Stimulated activated CD8-positive, alpha-beta memory T cell treated with anti-CD3 and anti-CD28 coated beads, Interleukin-4, amount 100 ng/mL, for 1 hour (primary cell): ENCODE measurements at places on chromosomes 6 and 20.

GRCh38 chr6:128063850-128064539, 163.1 kb upstream of the THEMIS start:
- DNase-seq: no peak

DNA sequence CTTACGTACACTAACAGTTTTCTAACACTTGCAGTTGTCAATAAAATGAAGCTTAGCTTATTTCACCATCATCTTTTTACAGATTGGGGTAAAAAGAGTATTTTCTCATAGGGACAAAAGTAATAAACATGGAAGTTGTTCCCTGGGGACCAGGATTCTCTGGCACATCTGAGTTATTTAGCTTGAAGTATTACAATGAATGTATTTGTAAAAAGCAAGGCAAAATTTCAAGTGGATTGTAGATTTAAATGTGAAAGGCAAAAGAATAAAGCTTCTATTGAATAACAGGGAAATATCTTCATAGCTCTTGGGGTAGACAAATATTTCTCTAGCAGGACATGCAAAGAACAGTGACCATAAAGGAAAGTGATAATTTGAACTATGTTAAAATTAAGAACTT, 260.0 kb upstream of the ECI2 start:
- no peak for DNase-seq

DNA sequence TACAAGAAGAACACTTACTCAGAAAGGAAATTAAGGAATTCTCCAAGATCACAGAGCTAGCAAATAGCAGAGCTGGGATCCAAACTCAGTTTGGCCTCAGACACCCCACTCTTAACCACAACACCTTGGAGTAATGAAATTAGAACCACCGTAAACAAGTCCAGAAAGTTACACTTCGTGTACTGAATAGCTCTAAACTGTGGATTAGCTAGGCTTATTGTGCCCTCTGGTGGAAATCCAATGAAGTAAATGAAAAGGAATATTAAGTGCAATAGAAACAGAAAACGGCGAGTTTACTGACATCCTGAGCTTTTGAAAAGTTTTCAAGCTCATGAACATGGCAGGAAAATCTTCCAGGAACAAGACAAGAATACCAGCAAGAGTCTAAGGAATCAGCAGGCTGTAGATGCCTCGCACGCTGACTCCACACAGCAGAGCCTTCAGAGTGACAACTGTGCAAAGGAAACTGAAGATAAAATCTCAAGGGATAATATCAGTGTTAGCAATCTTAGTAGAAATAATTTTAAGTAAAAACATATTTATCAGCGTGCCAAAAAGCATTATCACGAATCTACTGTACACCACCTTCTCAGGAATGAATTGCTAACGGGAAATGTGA, 34.6 kb downstream of the FBXO5 start:
- no peak for DNase-seq

DNA sequence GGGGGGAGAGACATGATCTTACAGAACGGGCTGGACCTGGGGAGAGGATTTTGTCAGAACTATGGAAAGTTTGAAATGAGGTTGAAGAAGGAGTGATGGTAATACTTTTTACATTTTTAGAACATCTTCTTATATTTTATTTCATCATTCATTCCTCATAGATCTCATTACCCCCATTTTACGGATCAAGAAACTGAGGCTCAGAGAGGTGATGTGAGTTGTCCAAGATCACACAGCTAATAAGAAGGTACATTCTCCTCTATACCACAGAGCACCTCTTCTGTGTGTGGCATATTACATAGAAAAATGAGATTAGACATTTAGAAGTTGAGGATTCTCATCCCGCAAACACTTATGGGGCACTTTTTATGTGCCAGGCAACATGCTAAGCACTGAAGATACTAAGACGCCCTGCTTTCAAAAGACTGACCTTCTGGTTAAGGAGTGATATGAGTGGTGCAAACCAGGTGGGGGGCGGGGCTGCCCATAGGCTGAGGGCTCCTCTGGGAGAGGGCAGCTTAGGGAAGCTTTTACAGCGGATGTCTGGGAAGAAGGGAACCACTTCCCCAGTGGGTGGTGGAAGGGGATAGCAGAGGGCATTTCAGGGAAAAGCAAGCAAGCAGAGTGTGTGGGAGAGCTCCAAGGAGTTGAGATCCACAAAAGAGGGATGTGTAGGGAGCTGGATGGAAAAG, 17.4 kb upstream of the RNF39 start:
- DNase-seq: no peak

DNA sequence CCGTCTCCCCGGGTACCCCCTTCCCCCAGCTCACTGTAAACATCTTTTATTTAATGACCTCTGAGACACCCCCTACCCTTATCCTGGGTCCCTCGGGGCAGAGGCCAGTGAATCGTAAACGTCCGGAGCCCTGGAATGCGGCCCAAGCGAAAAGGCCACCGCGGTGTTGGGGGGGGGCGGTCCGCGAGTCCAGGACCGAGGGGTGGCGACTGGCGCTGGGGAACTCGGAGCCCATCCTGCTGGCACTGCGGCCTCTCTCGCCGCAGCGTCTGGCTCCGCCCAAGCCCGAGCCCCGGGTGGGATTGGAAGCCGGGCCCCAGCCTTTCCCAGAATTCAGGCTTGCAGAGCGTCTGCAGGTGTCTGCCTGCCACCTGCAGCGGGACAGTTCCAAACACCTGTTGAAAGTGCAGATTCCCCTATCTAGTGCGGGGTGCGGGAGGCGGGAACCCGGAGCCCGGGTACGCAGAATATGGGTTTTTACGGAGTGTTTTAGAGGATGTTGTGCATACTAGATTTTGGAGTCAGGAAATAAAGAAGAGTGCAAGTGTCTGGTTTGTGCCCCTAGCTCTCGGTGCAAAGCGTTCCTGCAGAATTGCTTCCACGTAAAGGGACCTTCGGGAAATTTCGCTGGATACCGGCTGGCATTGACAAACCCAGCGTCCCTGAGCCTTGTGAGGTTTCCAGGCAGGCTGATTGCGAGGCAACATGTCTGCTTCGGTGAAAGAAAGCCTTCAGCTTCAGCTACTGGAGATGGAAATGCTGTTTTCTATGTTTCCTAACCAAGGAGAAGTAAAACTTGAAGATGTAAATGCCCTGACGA, 800 bp downstream of the RWDD2A start:
- no peak for DNase-seq

DNA sequence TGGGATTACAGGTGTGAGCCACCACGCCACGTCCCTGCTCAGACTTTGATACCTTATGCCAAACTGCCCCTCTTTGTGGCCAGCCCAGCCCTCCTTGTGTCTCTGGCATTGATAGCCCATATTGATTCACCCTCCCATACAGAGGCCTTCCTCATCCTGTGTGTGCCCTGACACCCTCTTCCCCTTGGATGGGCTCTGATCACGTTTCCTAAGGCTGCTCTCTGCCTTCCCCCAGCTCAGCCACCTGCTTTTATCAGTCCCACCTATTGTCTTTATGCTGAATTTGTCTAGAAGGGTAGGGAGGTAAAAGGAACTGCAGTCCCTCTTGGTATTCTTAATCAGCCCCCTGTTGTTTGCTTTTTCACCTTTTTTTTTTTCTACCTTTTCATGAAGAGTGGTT, 95.9 kb downstream of the CDKAL1 start:
- DNase-seq: no peak

DNA sequence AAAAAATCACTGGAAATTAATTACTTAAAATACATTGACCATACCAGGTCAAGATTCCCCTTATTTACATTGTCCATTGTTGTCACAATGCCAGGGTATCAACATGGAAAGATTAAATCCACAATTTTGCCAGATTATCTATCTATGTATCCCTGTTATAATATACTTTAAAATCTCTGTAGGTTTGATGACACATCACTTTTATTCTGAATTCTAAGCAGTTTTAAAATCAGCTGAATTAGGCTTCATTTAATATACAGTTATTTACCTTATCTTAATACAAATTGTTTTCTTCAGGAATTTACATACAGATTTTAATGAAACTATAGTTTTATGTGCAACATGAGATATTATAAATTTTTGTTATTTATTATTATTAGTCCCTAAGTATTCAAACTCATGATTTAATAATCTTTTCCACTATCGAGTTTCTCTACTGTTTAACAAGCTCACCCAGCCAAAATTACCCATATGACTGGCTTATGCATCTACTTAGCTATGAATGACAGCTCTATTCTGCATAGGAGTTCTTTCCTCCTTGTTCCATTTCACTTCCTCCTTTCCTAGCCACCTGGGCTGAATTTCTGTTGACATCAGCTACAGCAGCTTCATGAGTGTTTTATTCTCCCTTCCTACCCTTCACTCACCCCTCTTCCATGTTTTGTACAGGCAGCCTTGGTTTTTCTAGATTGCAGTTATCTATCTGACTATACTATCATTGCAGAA, 654.2 kb upstream of the MAP3K7 start:
- DNase-seq: no peak

GRCh38 chr20:62550087-62550632, 74.4 kb upstream of the GATA5 start:
- DNase-seq: no peak
